ENCODE measurements at places on chromosomes 2 and 18.

GRCh38 chr2:135586148-135586547, 54.9 kb downstream of the R3HDM1 start:
- no peak for DNase-seq

DNA sequence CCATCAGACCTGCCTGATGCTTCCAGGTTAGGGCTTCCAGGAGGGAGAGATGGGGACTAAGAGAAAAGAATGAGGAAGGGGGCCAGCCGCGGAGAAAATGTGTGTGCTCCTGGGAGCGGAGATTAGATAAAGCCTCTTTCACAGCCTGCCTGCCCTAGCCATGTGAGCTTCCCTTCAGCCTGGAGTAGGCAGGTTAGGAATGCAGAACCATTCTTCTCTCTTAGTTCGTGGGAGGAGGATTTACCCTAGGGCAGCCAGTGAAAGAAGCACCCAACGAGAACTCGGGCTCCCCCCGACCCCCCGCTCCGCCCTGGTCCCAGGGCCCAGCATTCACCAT, 36.1 kb downstream of the POMC start:
- no peak for DNase-seq

- no peak for DNase-seq
Observed at GRCh38 chr2:23777826-23778225, 149.1 kb downstream of the ATAD2B start.

DNA sequence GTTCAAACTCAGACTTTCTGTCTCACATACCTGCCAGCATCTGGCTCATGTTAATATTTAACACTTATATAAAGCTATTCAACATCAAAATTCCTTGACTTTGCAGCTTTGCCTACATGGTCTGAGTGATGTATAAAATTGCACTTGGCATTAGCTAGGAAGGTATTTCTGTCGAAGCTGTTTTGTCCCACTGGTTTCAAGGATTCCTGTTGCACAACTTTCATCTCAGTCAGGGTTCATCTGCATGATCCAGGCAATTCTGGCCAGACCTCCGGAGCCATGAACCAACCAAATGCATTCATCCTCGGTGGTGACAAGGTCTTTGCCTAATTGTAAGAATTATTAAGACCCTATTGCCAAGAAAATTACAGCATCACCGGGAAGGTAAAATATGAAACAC, 185.4 kb downstream of the ZEB2 start:
- DNase-seq = no peak

- DNase-seq = no peak
Observed at GRCh38 chr2:11748018-11748860, 1.8 kb downstream of the LPIN1 start.

- DNase-seq = no peak
Observed at GRCh38 chr18:13067124-13067523, 76.0 kb downstream of the CEP192 start.

- no peak for DNase-seq
Observed at GRCh38 chr2:237980751-237981150, 13.9 kb downstream of the UBE2F start.

- no peak for DNase-seq
Observed at GRCh38 chr2:113886479-113887008, 3.3 kb upstream of the ACTR3 start.

DNA sequence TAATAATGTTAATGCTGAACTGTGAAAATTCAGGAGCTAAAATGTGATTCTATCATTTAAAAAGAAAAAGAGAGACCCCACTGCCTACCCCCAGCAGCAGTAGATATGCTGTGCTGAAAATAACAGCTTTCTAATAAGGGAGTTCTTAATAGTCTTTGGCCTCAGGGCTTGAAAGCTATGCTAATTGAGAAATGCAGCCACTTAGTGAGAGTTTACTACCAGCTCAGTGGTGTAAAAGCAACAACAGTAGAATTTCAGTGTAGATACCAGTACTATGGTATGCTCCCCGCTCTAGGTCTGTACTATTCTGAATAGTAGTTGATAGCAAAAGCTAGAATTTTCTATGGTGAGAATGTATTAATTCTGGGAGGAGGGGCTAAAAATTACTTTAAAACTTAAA, 303.1 kb upstream of the VWC2L start:
- DNase-seq = no peak

DNA sequence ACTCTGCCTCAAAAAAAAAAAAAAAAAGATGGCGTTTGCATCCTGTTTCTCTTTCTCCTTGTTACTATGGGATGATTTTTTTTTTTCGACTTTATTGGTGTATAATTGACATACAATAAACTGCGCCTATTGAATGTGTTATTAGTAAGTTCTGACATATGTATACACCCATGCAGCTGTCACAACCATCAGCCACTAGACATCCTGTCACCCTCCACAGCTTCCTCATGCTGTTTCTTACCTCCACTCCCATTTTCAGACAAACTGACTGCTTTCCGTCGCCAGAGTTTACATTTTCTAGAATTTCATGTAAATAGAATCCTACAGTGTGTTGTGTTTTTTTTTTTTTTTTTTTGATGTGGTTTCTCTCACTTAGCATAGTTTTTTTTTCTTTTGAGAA, 27.9 kb downstream of the RRM2 start:
- no peak for DNase-seq

DNA sequence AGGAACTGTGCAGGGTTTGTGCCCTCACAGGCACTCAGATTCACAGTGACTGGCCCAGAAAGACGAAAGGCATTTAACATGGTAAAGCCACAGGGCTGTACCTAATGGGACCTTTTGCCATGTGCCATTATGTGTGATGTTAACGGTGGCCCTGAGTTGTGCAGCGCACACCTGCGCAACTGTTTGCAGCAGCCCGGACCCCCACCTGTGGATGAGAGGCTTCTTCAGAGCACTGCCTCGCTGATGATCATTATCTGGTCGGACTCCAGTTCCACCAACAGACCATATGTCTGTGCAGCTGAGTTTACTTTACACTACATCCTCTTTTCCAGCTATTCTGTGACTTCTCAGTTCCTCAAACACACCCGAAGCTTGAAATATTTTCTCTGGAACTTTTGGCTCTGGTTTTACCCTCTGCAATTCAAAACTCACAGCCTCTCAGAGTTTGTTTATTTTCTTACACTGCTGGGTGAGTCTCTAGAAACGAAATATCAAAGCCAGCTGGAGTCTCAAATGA, 35.6 kb upstream of the UBE2F start:
- no peak for DNase-seq

GRCh38 chr18:35141077-35141476, 99.8 kb upstream of the ZNF397 start:
- DNase-seq = no peak

DNA sequence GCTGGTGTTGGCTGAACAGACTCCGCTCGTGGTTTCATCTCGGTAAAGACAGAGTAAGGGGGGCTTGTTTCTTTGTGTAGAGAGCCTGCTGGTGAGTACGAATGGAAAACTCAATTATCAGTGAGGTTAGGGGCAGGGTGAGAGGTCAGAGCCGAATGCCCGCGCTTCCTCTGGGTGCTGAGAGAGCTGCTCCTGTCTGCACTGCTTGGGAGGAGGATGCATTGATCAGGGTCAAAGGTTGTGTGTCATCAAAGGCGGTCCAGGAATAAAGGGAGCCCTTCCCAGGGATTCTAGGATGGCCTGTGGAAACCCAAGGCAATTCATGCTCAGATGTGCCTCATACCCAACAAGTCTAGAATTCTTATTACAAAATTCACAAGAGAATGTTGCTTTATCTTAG, 143.9 kb downstream of the MYCN start:
- no peak for DNase-seq

DNA sequence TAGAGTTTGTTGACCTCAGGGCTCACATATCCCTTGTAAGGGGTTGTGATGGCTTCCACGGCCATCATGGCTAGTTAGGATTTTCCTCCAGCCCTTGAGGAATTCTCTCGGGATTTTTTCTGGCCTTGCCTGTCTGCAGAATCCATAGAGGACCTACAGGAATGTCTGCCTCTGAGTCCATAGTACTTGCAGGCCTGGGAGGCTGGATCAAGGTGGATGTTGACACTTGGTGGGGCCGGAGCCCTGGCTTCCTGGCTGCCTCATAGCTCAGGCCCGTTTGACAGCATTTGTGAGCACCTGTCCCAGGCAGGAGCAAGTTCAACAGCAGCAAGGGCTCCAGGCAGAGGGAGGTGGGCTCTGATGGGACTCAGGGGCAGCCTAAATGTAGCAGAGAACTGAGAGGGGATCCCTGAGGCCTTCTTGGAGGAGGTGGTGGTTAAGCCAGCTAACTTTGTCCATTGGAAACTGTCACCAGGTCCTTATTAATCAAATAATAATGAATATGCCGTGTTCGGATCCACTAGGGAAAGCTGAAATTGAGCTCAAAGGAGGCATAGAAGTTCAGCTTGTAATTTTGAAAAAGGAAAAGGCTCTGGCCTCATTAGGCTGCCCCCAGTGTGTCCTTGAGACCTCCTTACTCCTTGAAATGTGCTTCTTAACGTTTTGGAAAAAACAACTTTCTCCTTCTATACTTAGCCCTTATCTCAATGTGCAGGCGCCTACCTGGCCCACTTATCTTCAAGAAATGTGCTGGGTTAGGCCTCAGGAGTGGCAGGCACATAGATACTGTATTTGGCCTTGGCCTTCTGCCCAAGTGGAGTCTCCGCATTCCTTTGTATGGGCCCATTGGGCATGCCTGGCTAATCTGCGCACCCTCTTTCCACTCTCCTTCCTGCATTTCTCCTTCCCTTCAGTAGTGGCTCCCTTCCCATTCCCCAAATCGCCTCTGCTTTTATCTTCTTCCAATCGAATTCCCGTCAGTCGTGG, 66.9 kb downstream of the HPCAL1 start:
- DNase-seq = no peak

DNA sequence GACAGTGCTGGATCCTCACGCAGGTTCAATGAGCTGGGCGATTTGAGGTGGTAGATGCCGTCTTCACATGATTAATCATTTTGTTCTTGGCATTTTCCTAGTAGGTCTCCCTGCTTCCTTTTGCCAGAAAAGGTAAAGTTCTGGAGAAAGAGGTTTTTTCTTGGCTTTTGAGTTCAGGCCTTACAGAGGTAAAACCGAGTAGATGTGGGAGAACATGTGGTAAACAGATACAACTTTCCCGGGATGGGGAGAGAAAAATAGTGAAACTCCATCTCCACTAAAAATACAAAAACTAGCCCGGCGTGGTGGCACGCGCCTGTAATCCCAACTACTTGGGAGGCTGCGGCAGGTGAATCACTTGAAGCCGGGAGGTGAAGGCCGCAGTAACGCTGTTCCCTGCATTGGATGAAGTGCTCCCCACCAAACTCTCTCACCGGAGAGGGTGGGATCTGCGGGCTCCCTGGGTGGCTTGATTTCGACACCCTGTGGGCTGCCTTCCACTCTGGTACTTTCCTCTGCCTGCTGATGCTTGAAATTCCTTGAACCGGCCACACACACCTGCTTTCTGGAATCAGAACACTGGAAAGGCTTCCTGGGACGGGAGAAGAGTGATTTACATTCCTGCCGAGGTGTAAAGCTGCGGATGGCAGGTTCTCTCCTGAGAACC, 88.8 kb downstream of the ACTR3 start:
- DNase-seq = no peak

GRCh38 chr2:226983895-226984749, 148.3 kb downstream of the RHBDD1 start:
- DNase-seq = no peak

GRCh38 chr2:216583147-216583546, 50.1 kb upstream of the IGFBP2 start:
- DNase-seq = no peak

DNA sequence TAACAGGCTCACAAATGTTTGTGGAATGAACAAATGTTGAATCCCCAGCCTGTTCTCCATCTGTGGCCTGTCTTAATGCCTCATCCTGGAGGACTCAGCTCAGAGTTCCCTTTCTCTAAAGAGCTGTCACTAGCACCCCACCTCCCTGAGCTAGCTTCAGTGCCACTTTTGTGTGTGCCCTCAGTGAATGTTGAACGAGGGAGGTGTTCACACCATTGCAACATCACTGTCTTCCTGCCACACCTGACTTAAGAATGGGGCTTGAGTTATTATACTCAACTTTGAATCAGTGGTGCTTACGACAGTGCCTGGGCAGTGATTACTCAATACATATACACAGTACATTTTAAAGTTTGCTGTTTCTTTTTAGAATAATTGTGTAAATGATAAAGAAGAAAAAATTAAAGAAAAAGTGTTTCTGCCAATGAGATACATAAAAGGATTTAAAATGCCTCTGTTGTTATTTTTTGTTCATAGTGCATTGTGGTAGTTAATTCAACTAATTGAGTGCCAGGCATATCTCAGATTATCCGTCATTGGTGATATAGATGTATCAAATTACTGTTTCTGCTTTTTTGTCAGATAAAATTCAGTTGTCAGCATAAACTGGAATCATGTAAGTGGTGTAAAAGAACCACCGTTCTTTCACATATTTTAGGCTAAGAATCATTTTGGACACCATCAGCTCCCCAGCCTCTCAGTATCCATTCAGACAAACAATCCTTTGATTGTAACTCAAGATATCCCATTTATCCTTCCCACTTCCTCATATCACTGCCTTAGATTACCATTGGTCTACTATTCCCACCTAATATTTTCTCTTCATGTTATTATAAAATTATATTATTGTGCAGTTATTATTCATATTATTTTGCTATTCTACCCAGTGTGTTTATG, 304.7 kb downstream of the PTPRM start:
- no peak for DNase-seq

DNA sequence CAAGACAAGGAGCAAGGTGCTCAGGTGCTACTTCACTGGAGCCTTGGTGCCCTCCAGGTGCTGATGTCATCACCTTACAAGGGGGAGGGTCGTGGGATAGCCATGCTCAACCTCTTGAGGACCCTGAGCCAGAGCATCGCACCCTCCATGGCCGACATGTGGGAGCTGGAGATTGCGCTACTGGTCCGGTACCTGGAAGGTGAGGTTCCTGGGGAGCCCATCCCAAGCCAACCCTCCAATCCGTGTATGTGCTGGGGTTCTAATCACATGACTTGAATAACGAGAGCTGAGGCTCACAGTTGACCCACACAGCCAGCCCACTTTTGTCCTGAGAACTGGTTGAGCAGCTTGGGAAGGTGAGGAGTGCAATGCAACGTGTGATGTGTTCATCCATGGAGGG, 25.9 kb downstream of the MROH2A start:
- DNase-seq = no peak

GRCh38 chr2:172885996-172886395, 150.4 kb downstream of the RAPGEF4 start:
- no peak for DNase-seq

- no peak for DNase-seq
Observed at GRCh38 chr2:15965564-15966019, 25.2 kb downstream of the MYCN start.

DNA sequence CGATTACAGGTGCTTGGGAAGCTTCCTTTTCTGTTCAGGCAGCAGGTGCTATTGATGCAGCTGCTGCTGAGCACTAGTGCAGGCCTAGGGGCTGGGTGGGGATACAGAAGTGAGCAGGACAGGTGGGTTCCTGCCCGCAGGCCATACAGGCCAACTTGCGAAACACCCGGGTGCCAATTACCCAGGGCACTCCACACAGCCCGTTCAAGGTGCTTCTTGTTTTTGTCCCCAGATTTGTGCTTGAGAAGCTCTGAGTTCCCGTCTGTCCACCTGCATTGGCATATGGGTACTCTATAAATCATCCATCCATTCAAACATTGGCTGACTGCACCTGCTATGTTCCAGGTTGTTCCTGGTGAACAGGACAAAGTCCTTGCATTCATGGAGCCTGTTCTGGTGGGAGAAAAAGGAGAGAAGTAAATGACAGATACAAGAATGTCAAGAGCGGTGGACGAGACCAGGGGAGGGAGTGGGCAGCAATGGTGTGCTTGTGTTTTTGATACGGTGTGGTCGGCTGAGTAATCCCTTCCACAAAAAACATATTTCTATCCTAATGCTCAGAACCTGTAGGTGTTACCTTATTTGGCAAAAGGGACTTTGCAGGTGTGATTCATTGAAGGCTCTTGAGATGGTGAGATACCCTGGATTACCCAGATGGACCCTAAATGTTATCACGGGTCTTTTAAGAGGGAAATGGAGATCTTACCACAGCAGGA, 31.4 kb downstream of the SH3BP4 start:
- DNase-seq = no peak
